ENCODE measurements at places on chromosomes 1 and 21.

- no peak for DNase-seq
Observed at GRCh38 chr1:186965847-186966246, 137.1 kb downstream of the PLA2G4A start.

GRCh38 chr1:188735567-188735966 is 1742.1 kb downstream of the BRINP3 start:
- no peak for DNase-seq

DNA sequence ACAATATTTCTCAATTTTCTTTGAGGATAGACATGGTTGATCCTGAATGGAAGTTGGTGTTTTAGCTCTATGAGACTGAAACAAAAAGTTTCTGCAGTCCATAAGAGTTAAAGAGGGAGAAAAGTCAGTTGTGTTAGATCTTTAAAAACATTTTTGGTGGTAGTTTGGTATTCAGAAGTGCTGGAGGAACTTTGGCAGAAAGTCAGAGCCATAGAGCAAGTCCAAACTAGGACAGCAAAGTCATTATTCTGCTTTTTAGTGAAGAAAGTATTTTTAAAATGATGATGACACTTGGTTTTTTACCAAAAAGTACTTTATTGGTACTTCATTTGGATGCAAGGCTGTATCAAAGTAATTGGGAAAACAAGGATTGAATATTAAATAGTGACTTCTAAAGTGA is 41.8 kb downstream of the FNBP1L start:
- no peak for DNase-seq

- no peak for DNase-seq
Observed at GRCh38 chr1:151211972-151212705, 13.8 kb downstream of the PIP5K1A start.

- no peak for DNase-seq
Observed at GRCh38 chr21:31530897-31531705, 128.4 kb upstream of the SOD1 start.

DNA sequence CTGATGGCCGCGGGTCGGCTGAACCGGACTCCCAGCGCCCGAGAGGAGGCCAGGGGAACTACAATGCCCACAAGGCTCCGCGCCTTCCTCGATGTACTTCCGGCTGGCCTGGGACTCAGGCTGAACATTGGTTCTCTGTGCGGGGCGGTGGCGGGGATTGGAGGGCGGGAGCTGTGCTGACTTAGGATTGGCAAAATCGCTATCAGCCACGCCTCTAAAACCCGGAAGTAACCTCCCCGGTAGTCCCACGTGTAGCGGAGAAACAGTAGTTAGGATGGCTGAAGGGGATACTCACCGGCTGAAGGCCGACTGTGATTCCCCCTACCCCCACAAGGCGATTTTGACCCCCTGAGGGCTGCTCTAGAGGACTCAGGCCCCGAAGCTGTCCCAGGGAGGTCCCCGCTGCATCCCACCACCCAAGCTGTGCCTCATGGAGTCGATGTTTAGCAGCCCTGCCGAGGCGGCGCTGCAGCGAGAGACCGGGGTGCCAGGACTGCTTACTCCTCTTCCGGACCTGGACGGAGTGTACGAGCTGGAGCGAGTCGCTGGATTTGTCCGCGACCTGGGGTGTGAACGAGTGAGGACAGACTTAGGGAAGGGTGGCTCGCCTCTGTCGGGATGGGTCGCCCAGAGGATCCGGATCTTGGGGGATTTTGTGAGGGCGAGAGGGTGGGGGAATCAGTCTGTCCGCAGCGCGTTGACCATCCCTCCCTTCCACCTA is at the start of gene DPH2:
DPH2 (plus strand) TSS at position 265 of the 721 bp plus-strand sequence; CDS start at position 431, 166 bp downstream.
- peak; percentile 90 for DNase-seq

DNA sequence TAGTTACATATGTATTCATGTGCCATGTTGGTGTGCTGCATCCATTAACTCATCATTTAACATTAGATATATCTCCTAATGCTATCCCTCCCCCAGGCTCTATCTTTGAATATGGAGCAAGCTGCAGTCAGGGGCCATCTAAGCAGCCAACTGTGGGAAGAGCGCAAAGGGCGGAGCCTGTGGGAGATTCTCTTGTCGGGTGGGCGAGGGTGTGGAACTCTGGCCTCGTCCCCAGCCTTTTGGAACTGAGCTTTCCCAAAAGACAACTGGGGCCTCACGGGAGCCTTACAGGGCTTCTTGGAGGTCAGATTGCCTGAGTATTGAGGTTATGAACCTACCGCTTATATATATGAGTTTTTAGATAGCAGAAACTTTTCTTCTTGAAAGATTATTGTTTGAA is 117.2 kb downstream of the HHAT start:
- DNase-seq = no peak

- DNase-seq = no peak
Observed at GRCh38 chr21:36245115-36245514, 74.9 kb upstream of the MORC3 start.

- no peak for DNase-seq
Observed at GRCh38 chr1:191427593-191427992, 730.7 kb upstream of the RGS18 start.

- no peak for DNase-seq
Observed at GRCh38 chr1:165052936-165053335, 303.6 kb downstream of the LMX1A start.

DNA sequence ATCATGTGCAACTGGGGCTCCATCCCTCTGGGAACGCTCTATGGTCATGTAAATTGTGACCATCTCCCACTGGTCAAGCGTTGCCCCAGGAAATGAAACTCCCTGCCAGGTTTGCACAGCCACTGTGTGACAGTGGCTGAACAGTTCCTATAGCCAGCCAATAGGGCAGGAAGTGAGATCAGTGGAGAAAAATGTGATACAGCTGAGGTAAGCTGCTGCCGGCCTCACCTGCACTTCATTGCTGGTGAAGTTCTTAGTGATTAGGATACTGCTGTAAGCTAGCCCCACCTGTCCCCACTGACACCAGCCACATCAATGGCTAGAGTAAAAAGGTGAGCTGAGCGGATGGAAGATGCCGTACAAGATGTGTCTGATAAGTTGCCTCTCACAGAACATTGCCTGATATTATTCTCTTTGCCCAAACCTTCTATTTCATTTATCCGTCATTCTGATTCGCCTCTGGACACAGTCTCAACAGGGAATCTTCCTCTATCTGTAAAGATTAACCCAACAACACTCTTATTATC is 38.4 kb upstream of the CDC42BPA start:
- no peak for DNase-seq

DNA sequence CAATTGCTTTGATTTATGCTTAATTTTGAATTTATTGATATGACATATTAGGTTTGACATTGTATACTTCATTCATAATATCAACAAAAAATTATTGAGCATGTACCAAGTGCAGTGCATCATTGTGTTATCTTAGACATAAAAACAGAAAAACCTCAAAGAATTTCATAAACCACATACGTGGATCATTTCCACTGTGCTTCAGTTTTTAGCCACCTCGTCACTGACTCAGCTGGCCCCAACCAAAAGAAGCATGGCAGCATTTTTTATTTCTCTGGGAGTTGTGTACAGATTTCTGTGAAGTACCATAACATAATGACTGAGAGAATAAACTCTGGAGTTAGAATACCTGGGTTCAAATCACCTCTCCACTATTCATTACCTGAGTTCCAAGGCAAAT is 95.6 kb upstream of the C1orf87 start:
- no peak for DNase-seq

GRCh38 chr1:33501309-33501708 is 28.9 kb downstream of the ZSCAN20 start:
- DNase-seq = no peak

DNA sequence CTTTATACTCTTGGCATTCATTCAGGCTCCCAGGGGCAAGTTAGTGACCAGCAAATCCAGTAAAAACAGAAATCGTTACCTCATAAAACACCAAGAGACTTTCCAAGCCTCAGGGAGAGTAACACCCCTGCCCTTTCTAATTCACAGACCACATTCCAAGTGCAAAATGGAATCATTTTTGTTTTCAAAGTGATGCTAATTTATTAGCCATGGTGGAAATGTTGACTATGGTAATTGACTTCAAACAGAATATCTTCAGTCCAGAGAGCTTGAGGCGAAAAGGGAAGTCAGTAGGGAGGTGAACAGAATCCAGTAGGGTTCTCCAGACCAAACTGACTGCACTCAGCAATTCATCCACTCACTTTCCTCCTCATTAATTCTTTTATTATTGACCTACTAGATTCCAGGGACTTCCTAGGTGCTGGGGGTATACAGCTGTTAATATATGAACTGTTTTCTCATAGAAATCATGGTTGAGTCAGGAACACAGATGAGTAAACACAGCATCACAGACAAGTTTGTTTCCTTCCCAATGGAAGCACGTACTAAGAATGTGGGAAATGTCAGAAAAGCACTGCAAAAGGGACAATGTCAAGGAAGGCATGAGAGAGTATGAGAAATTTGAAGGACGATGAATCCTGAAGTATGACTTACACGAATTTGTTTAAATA is 388.5 kb upstream of the C1orf87 start:
- no peak for DNase-seq

Measured in stimulated activated CD8-positive, alpha-beta memory T cell treated with anti-CD3 and anti-CD28 coated beads, Interleukin-12 subunit alpha, Interleukin-12 subunit beta, amount 100 ng/mL, for 4 hours (primary cell).